ENCODE measurements at places on chromosomes 1 and 21.

DNA sequence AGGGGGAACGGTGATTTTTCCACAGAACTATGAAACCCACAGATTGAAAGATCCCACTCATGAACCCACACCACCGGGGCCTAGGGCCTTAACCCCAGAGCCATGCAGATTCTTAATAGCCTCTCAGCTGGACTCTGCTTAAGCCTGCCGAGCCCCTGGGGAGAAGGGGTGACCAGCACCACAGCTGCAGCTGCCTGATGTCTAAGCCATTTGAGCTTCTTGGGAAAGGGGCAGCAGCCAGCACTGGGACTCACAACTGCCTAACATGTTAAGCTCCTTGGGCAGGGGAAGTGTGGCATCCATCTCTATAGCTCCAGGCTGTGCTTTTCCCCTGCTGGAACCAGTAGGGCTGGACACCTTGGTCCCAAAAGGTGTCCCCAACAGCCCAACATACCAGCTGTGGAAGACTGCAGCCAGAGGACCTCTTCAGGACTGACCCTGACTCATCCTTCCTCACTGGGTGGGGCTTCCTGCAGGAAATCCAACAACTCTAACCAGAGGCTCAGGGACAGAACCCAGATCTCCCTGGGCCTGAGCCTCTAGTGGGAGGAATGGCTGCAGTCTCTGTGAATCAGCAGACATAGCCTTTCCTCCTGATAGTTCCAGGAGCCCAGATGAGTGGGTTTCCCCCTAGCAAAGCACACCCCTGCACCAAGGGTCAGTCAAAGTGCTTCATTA is 34.6 kb upstream of the FMO3 start:
- DNase-seq = no peak

GRCh38 chr1:105137543-105138457 is 1388.1 kb downstream of the AMY1C start:
- peak; percentile 2 for DNase-seq

DNA sequence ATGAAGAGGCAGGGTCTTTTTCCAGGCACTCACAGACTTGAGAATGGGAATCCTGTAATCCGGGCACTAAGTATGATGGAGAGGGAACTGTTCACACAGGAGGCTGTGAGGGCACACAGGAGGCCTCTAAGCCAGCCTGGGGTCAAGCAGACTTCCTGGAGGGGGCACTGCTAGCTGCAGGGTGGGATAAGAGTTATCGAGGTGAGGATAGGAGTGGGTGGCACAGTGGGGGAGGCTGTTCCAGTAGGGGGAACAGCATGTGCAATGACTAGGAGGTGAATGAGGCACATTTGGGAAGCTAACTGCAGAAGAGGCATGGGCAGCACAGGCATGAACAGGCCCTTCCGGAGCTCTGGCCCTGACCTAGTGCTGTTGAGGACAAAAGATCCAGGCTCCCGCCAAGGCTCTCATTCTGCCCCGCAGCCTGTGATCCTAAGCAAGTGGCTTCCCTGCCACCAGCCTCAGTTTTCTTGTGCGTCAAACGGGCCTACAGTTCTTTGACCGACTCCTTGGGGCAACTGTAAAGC is 216.7 kb downstream of the TRABD2B start:
- DNase-seq = no peak

- DNase-seq = no peak
Observed at GRCh38 chr1:50989694-50990093, 19.6 kb downstream of the CDKN2C start.

DNA sequence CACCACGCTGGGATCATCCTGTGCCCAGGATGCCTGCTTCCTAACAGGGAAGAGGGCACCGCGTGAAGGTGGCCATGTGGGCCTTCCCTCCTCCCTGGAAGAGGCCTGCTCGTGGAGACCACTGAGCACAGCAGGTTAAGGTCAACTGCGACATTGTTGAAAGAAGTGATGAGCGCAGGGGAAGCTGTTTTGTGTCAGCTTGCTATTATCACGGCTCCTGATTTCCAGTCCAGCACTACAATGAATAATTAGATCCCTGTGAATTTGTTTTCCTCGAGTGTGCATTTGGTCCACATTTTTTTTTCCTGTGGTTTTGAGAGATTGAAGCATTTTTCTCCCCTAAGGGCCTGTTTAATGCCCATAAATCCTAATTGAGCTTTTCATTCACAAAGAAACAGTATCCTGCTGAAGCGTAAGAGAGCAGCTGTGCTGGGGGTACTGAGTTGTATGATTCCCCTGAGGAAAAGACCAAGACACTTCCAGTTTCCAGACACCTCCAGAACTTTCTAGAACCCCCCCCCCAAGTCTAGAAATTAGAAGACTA is 204.9 kb downstream of the KCNJ6 start:
- DNase-seq = no peak
